Cerebellar nuclear complex (tissue), 1 donor: ENCODE measurements at places on chromosomes 1 and 21.

- DNase-seq = no peak
Observed at GRCh38 chr1:229470406-229471043, 36.6 kb upstream of the ACTA1 start.

- DNase-seq = no peak
Observed at GRCh38 chr1:176691251-176692228, 228.6 kb downstream of the PAPPA2 start.

DNA sequence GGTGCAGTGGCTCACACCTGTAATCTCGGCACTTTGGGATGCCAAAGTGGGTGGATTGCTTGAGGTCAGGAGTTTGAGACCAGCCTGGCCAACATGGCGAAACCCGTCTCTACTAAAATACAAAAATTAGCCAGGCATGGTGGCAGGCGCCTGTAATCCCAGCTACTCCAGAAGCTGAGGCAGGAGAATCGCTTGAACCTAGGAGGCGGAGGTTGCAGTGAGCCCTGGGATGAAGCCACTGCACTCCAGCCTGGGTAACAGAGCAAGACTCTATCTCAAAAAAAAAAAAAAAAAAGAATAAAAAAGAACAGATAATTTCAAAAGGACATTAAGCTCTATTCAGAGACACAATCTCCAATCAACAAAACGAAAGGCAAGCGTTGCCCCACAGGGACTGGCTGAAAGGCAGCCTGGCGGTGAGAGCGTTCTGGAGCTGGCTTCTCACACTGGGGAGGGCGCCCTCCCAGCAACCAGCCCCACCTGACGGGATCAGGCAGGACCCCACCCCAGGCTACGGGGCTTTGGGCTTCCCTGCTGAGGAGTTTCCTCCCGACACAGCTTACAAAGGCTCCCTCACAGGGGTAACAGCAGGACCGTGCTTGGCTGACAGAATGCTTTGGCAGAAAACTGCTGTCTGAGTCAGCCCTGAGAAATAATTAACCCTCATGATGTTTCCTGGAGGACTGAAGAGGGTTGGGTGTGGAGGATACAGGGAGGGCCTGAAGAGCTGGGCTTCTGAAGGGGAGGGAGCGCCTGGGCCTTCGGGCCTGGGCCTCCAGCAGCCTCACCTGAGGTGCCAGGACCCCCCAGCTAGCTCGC, 31.1 kb upstream of the SRP9 start:
- DNase-seq = no peak

- no peak for DNase-seq
Observed at GRCh38 chr1:204945565-204945977, 74.9 kb downstream of the NFASC start.

DNA sequence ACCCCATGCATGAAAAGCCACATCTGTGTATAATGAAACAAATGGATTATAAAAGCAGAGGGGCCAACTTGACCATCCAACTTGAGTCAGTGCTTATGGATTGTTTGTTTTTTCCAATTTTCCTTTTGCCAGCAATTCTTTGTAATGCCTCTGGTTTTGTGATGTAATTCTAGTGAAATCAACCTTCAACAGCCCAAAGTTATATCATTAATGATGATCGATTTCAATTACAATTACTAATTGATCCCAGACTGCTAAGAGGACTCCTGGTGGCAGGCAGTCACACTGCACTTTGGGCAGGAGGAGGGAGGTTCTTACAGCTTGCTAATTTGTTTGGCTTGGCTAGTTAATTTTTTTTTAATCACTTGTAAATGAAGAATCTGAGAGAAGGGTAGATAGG, 552.3 kb downstream of the NUF2 start:
- DNase-seq = no peak

DNA sequence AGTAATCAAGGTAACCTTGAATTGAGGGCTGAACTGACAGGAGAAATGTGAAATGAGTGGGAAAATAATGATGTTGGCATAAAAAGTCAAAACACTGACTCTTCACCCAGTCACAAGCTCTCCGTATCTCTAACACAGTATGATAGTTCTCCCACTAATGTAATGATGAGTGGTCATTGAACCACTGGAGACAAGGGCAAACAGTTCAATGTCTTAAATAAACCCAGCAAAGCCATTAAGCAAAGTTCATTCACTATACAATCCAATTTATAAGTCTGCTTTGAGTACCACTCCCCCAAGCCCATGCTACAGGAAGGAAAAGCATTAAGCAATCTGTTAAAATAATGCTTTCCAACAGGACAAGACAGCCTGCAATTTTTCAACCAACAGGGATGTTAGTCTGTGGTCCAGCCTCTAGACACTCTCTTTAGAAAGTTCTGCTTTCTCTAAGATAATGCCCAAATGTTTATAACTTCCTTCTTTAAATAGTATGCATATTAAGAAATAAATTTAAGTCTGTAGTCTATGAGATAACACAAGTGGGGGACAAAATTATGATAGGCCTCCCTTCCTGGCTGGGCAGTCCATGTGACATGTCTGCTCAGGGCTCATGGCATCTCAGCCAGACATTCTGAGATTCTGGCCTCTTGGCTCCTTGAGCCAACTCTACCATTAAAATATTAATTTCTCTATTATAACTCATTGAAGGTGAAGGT, 25.5 kb upstream of the DDAH1 start:
- no peak for DNase-seq
